ENCODE measurements at places on chromosomes 16 and 17.

GRCh38 chr16:87319011-87319410 is 1.8 kb upstream of the C16orf95 start:
- no peak for DNase-seq

DNA sequence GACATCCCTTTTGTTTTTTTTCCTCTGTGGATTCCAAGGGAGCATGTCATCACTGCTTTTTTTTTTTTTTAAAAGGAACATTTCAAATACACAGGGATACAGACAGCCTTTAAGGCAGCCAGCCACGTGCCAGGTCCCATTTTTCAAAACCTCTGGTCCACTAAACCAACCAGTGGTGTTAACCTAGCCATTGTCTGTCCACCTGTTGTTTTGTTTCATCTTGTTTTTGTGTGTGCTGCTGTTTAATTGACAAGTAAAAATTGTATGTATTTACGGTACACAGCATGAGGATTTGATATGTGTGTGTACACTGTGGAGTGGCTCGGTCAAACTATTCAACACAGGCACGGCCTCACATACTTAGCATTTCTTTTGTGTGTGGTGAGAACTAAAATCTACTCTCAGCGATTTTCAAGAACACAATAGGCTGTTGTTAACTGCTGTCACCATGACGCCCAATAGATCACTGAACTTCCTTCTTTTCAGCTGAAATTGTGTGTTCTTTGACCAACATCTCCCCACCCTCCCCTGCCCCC is 19.2 kb downstream of the TMEM114 start:
- no peak for DNase-seq

DNA sequence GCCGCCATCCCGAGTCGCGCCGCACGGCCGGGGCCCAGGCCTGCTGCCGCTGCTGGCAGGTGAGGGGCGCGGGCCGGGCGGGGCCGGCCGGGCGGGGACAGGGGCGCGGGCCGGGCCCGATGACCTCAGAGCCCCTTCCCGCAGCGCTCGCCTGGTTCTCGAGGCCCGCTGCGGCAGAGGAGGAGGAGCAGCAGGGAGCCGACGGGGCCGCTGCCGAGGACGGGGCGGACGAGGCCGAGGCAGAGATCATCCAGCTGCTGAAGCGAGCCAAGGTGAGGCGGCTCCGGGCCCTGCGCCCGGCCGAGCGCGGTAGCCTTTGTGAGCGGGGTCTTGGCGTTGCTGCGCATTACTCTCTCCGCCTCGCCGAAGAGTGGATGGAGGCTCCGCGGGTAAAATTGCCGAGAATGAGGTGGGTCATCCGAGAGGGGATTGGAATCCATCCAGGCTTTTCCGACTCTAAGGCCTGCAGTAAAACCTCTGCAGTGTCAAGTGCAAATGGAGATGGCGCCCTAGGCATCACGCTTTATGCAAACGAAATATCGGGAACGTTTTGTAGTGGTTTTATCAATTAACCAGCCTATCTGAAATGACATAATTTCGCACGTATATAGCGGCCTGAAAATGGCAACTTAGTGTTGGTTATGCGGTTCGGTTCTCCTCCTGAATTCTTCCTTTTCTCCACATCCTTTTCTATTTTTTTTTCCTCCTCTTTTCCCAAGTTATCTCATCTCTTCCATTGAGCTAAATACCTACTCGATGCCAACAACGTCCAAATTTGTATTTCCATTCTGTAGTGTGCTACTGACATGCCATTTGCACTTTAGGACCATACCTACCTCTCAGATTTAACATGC is 577 bp downstream of the TTC19 start:
- DNase-seq, result peak; percentile 61

DNA sequence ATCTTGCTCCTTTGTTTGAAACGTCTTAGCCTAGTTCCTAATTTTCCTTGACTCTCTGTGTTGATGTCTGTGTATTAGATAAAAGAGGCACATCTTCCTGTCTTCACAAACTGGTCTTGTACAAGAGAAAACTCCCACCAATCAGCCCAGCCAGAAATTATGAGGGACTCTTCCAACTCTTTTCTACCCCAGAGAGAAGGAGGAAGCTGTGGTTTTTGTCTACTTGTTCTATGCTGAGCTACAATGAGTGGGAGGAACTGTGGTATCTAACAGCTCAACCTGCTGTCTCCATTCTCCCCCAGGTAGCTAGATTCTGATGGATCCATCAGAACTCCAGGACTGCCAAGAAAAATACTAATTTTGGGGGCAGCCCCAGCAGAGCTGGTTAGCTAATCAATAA is 392.5 kb downstream of the HS3ST3B1 start:
- DNase-seq, result no peak

GRCh38 chr17:48642059-48642842 is 16.1 kb upstream of the HOXB9 start:
- no peak for DNase-seq
